ENCODE measurements at places on chromosomes 4 and X.
A peak's percentile ranks its signal among the peaks of the same experiment; 100 is the strongest.

GRCh38 chr4:151340751-151341385 is 15.5 kb upstream of the SH3D19 start:
- DNase-seq, result no peak

DNA sequence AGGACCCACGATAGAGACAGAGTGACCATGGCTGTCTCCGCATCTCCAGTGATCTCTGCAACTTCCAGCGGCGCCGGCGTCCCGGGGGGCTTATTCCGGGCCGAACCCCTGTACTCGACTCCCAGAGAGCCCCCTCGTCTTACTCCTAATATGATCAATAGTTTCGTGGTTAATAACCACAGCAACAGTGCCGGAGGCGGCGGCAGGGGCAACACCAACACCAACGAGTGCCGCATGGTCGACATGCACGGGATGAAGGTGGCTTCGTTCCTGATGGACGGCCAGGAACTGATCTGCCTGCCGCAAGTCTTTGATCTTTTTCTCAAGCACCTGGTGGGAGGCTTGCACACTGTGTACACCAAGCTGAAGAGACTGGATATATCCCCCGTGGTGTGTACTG is 343 bp downstream of the DACH2 start:
- no peak for DNase-seq

GRCh38 chr4:183996868-183997267 is 91.8 kb downstream of the STOX2 start:
- DNase-seq, result no peak

DNA sequence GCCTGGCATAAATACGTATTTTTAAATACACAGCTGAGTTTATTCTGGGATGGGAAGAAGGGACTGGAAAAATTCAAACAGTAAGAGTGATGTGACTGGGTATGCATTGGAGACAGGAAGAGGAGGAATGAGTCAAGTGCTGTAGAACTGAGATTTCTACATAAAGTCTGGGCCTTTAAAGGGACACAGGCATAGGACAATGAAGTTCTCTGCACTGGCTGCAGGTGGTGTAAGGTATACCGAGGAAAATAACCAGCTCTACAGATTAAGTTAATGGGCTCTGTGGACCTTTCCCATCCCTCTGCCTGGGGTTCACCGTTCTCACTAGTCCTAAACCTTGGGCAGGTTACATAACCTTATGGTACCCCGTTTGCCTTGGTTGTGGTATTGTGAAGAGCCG is 68.7 kb downstream of the DHX15 start:
- DNase-seq, result no peak

DNA sequence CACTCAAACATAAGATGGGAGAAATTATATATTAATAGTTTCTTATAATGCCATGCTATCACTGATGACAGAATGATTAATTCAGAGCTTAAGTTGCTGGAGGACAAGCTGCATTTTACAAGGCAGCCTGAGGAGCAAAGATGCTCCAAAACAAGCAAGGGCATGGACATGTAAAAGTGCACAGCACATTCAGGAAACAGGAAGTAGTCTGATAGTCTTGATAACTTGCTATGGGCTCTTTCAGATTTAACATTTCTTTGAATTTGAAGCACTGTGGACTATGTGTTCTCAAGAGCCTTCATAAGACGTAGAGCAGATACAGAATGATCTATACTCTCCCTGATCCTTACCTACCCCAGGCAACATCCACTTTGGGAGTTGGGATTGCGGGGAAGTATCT is 50.0 kb downstream of the AMMECR1 start:
- no peak for DNase-seq

DNA sequence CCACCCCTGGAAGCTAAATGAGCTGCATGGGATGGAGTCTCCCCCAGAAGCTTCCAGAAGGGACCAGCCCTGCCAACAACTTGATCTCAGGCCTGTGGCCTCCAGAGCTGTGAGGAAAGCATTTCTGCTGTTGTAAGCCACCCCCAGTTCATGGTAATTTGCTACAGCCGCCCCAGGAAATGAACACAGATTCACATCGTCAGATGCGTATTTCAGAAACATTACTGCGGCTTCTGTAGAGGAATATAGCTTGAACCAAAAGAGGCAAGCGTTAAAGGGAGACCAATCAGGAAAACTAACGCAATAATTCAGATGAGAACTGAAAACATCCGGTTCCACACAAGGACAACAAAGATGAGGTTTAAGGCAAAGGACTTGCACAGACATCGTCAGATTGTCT is 128.4 kb upstream of the TBL1X start:
- DNase-seq, result no peak

- no peak for DNase-seq
These were observed 181.6 kb upstream of the NOCT start for GRCh38 chr4:138833974-138834373.

DNA sequence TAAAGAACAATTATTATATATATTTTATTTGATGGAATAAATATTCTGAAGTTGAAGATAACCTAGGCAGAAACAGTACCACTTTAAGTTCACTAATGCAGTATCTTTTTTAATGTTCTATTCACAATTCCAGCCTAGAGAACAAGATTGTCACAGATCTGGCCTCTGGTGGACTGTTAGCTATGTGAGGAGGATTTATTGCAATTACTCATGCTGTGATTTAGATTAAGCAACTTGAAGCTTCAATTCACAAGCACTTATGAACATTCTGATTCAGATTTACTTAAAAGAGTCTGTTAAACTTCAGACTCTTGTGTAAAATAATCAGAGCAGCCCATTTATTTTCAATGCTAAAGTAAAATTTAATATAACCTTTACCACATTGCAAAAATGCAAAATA is 1489.8 kb downstream of the STIM2 start:
- no peak for DNase-seq

DNA sequence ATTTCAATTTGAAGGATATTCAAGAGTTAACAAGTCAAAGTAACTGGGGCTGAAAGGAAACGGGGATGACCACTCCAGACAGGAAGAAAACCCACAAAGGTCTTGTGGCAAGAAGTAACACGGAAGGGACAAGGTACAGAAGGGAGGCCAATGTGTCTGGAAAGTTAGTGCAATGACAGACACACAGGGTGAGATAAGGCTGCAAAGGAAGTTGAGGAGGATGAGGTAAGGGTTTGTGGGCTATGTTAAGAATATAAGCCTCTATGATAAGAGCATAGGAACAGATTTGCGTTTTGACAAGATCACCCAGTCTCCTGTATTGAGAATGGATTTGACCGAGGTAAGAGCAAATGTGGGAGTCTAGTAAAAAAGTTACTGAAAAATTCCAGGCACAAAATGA is 21.9 kb upstream of the EMCN start:
- no peak for DNase-seq

DNA sequence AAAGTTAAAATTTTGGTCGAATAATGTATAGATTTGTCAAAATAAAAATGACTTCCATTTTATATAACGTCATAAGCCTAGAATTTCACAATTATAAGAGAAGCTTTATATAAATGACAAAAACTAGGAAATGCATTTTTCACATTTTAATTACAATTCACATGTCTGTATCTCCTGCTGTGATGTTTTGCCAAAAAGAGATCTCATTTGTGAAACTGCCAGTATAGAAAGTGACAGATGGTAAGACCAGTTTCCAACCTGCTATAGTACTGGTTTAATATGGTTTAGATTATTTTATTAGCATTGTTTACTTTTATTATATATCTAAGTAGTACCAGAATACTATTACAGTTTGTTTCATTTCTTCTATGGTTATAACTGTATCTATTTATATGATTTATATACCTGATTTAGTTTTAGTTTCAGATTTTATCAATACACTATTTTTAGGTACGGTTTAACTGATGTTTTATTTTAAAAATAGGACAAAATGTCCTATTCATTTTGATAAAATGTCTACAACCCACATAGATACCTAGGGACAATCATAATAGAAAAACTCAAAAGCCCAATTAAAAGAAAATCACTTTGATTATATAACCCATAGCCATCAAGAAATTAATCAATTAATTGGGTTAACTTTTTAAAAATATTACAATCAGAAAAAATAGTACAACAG is 5.4 kb upstream of the CCSER1 start:
- no peak for DNase-seq

DNA sequence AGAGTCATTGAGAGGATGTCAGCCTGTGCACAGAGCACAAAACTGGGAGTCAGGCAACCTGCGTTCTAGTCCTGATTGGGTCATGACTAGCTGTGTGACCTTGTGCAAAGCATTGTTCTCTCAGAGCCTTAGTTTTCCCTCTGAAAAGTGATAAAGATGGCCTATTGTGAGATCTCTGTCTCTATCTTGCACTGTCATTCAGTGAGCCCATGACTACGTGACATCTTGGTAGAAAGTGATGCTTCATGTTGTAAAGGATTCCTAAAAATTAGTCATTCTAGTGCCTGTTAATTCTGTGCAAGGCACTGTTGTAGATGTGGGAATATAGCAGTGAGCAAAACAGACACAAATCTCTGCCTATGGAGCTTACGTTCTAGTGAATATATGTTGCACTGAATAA is 2.5 kb downstream of the PGRMC1 start:
- DNase-seq, result no peak

GRCh38 chr4:1058997-1059665 is 47.7 kb downstream of the FGFRL1 start:
- no peak for DNase-seq

DNA sequence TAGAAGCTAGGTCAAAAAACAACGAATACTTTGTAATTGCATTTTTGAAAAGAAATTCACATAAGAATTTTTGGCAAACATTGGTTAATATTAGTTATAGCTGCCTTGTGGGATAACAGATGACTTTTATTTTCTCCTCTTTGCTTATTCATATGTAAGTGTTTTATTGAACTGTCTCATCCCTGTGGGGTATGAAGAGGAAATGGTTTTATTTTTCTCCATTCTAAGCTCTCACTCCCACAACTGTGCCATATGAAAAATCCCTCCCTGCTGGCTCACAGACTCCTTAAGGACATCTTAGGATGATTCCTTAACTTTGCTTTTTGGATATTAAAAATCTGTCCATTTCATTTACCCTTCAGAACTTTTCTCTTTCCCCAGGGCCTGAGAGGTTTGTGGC is 300.6 kb downstream of the PPP1R2C start:
- DNase-seq, result no peak

GRCh38 chr4:83382850-83383249 is 48.2 kb upstream of the HPSE start:
- DNase-seq, result peak; percentile 2

DNA sequence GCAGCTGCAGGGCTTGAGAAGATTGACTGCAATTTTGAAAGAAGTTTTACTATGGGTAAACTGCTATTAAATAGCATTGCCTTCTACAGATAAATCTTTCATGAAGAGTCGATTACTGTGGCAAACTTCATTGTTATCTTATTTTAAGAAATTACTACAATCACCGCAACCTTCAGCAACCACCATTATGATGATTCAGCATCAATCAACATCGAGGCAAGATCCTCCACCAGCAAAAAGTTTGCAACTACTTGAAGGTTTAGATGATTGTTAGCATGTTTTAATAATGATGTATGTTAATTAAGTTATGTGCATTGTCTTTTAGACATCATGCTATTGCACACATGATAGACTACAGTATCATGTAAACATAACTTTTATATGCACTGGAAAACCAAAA is 1511.0 kb downstream of the FSTL5 start:
- no peak for DNase-seq

DNA sequence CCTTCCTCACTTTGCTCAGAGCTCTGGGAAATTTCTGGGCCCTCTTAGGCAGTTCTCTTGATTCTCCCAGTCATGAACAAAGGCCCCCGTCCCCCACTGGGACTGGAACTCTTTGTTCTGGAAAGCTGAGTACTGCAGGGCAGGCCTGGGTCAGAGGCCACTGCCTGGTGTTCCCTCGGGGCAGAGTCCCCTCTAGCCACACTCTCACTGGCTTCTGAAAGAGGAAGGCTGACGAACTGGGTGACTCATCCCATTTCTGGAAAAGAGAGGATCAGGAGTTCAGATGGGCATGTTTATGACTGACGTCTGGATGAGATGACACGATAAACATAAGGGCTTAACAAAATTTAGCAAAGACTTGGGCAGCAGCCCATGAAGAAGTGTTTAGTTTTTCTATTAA is 47.7 kb downstream of the DDX3X start:
- no peak for DNase-seq

DNA sequence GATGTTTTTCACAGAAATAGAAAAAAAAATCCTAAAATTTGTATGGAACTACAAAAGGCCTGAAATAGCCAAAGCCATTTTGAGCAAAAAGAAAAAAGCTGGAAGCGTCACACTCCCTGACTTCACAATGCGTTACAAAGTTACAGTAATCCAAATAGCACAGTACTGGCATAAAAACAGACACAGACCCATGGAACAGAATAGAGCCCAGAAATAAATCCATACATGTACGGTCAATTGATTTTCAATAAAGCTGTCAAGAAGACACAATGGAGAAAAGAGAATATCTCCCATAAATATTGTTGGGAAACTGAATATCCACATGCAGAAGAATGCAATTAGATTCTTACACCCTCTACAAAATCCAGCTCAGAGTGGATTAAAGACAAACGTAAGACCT is 208.2 kb downstream of the AFAP1 start:
- DNase-seq, result no peak

DNA sequence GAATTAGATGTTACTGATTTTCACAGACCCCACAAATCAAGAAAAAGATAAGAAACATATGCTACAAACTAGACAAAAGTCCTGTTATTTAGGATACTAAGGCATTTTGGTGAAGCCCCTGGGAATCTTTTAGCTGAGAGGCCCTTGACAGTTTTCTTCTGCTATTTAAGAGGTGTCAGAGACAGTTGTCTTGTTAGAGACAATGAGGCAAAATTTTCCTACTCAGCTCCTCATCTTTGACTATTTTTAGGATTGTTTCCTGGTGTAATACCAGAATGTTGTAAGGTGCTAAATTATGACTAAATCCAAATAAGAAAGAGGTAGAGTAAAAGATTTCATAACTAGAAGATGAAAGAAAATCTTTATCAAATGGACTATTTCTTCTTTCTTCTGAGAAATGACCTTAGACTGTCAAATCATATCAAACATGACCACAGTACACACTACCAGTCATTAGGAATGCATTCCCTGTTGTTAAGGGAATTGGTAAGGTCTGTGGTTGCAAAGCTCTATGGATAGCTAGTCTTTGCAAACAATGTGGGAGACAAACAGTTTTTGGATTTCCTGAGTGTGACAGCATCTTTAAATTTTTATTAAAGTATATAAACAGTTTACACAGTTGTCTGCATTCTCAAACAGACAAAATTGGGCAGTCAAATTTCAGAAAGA is 926.1 kb downstream of the ADGRL3 start:
- no peak for DNase-seq

GRCh38 chr4:2337896-2338295 is 76.0 kb upstream of the MXD4 start:
- DNase-seq, result no peak

DNA sequence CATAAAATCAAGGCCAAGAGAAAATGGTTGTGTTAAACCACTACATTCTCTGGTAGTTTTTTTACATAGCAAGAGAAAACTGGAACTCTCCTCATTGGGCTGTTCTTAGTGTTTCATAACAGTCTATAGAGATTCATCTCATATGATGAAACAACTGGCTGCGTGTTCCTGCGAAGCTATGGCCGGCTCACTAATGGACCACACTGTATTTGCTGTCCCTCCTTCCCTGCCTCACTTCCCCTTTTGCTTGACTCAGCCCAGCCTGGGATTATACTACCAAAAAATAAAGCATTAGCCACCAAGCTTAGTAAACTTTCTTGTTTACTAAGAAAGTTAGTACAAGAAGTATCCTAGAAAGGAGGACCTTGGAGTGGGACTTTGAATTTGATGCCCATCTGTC is 31.6 kb upstream of the LSM6 start:
- DNase-seq, result no peak
